ENCODE measurements at places on chromosomes 16 and 17.

DNA sequence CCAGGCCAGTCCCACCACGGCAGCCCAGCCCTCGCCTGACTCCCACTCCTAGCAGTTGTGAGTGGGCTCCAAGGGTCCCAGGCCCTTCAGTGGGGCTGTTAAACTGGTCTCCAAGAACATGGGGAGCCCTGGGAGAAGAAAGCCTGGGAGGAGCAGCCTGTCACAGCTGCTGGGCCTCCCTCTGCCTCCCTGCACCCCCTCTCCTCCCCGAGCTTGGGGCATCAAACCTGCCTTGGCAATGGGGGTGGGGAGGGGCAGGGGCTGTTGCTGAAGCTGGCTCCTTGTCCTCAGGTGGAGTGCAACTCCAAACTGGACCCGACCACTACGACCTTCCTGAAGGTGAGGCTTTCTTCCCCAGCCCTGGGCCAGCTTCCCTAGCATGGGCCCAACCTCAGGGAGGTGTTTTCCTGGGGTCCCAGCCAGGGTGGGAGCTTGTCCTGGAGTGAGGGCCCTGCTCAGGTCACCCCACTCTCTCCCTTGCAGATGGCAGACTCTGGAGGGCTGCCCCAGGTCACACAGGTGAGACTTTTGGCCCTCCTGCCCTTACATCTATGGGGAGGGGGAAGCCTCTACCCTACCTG is 6.6 kb upstream of the SETD6 start:
- DNase-seq = no peak

DNA sequence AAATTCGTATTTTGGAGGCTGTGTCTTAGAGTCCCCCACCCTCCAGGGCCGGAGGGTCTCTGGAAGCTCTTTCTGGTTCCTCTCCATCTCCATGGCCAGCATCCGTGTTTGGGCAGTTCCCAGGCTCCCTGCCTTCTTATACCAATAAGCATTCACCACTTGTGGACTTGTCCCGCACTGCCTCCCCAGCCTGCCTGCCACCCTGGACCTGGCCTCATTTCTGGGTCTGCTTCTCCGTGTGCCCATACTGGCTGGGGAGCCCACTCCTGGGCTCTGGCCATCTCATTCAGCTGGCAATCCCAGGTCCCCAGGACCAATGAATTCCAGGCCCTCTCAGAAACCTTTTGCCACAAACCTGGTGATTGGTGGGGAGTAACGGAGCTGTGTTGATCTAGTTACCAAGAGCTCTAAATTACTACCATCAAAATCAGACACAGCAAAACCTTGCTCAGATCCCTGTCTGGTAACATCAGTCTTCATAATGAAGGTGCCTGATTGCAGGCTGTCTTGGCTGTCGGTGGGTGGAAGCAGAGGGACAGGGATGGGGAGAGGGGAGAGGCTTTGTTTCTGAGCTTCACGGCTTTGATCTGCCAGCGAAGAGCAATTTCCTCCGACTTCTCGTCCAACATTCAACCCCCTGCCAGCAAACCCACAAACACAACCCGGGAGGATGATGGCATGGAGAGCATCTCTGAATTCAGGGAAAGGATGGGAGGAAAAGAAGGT is 27.7 kb upstream of the CRHR1 start:
- DNase-seq = no peak

GRCh38 chr17:7748076-7748775 is 30.7 kb downstream of the DNAH2 start:
- no peak for DNase-seq

- no peak for DNase-seq
Observed at GRCh38 chr16:75761108-75761507, 34.8 kb upstream of the CPHXL start.

DNA sequence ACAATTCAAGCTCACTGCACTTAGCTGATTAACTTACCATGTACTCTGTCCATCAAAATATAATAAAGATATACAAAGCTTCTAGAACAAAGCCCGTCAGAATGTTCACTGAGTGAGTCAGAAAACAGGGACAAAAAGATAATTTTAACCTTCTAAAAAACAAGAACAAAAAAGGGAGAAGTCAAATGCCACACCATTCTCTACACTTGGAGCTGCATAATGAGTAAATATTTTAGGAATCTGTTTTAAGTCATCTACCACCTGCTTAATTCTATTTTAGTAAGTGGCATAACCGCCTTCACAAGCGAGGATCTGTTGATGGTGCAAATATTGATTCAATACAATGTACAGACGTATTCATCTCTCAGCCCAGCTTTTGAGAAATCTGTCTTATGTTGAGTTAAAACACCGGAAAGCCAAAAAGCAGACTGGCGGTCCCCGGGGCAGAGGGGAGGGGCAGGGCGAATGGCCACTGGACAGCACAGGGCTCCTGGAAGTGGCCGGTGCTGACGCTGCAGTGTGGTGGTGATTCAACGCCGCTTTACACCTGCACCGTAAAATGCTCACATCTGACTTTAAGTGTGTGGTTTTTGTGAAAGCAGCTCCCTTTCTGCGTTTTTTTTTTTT is 20.1 kb downstream of the RAB40B start:
- DNase-seq = no peak

- DNase-seq = no peak
Observed at GRCh38 chr17:67491009-67491680, 114.1 kb downstream of the PITPNC1 start.

DNA sequence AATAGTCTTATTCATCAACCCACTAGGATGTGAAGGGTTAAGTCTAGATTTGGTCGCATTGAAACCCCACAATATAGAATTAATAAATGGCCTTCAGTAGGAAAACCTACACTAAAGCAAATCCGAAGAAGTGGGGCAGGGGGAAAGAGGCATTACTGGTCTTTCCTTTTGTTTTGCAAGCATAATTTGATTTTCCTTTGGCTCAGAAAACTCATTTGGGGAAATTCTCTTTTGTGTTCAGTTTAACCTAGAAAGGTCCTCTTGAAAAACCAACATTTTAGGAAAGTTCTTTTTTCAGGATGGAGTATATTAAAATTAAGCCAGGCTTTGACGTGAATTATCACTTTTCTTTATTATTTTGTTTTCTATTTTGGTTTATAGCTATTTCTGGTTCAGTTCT is 31.7 kb downstream of the ERCC4 start:
- DNase-seq = no peak

GRCh38 chr17:7880076-7880868 is 8.3 kb upstream of the CHD3 start:
- DNase-seq = no peak

DNA sequence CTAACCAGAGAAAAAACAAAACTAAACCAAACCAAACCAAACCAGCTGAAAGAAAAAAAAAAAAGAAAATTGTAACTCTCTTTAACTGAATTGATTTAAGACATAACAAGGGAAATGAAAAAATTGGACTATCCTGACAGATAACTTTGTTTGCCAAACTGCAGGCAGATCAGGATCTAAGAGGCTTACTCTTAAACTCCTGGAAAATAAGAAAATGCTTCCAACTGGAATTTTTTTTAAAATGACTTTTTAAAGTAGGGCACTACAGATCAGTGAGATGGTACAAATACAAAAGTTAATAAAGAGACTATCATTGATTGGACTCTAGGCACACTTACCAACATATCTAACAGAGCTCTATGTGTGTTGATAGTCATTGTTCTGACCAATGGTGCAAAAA is 125.5 kb upstream of the KCNJ16 start:
- no peak for DNase-seq

- no peak for DNase-seq
Observed at GRCh38 chr16:4060823-4061222, 55.4 kb downstream of the ADCY9 start.

- DNase-seq = no peak
Observed at GRCh38 chr17:40471846-40472732, 28.8 kb downstream of the IGFBP4 start.

- DNase-seq = peak; percentile 12
Observed at GRCh38 chr17:60169921-60170817, 20.4 kb downstream of the CA4 start.

DNA sequence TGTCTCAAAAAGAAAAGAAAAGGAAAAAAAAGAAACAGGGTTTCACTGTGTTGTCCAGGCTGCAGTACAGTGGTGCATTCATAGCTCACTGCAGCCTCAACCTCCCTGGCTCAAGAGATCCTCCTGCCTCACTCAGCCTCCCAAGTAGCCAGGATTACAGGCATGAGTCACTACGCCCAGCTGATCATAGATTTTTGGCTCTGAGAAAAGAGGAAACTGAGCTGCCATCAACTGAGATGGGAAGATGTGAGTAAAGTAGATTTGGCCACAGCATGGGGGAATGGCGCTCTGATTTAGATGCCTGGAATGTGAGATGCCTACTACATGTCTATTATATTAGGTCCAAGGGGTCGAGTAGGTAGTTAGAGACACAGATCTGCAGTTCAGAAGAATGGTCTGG is 5.9 kb upstream of the NAGS start:
- DNase-seq = no peak

- no peak for DNase-seq
Observed at GRCh38 chr16:86651823-86652222, 73.5 kb downstream of the FOXL1 start.

GRCh38 chr16:83942815-83943515 is 10.1 kb upstream of the OSGIN1 start:
- no peak for DNase-seq

GRCh38 chr17:1779571-1780131 is 17.8 kb downstream of the SERPINF1 start:
- DNase-seq = no peak

GRCh38 chr16:8798535-8799157 is 1.0 kb downstream of the PMM2 start:
- no peak for DNase-seq

GRCh38 chr16:50610331-50611262 is 62.4 kb downstream of the NKD1 start:
- no peak for DNase-seq

DNA sequence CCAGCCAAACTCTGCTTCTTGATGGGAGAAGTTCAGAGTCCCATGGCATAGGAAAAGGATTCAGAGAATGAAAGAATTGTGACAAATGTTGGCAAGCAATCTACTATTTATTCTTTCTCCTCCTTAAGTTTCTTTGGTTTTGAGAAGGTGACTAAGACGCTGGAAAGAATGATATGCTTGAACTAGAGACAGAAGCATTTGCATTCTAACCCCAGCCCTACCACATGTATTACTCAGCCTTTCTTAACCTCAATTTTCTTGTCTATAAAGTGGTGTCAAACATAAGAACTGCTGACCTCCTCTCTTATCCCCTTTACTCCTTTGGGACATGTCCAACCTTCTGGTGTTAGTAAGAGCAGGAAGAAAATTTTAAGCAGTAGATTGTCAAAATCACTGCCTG is 124.7 kb downstream of the HS3ST2 start:
- DNase-seq = no peak

- no peak for DNase-seq
Observed at GRCh38 chr16:53266156-53266555, 168.1 kb upstream of the RBL2 start.

DNA sequence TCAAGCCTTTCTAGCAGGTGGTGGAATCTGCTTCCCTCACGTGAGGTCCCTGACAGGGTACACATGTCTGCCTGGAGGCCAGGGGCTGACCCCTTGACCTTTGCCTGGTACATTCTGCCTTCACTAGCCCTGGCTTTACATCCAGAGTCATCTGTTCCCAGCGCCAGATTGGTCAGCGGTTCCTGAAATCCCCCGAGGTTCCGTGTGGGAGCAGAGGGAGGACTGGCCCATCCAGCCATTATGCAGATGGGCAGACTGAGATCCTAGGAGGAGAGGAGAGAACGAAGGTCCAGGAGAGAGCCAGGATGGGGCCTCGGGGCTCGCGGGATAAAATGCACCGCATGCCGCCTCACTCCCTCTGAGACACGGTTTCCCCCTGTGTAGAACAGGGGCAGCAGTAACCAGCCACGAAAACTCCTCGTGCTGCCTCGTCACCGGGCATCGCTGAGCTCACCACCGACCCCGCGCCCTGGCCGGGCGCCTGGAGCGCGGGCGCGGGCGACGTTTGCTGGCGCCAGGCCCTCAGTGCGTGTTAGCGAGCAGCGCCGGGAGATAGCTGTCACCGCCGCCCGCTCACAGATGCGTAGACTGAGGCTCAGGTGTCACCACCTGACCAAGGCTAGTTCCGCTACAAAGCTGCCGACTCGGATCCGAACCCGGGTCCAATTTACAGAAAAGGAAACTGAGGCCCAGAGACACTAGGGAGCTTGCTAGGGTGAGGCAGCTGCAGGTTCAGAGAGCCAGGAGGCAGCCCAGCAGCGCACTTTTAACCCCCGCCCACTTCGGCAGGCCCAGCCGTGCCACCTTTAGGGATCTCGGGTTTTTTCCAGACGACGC is 811 bp upstream of the MAP2K3 start:
- DNase-seq = no peak

- no peak for DNase-seq
Observed at GRCh38 chr16:75317532-75317931, 66.1 kb upstream of the BCAR1 start.

DNA sequence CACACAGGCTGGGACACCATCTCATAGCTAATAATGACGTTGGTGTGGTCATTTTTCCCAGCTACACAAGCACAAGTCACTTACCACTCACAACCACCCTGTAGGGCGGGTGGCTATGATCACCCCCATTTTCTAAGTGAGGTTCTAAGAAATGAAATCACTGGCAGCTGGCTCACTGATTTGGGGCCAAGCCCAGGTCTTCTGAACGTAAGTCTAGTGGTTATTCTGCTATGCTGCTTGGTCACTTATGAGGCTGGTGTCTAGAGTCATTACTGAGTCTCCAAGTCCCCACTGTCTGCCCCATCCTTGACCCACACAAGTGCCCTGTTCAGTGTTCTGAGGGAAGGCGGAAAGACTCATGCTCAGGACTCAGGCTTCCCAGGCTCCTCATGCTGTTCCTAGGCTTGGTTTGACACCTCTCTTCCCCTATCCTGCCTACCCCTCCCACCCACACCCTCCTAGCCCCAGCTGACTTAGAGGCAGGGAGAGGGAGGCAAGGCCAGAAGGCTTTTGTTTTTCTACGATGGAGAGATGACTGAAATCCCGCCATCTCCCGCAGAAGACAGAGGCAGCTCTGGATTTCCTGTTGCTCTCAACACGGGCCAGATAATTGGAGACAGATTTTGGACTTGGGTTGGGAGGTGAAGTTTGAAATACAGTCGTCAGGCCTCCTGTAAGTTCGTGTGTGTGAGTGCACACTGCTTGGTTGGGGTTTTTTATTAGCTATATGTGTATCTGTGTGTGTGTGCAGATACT is 32.2 kb downstream of the FZD2 start:
- no peak for DNase-seq

GRCh38 chr16:89371968-89372634 is 118.3 kb downstream of the ANKRD11 start:
- DNase-seq = no peak

All from bone marrow (tissue), 2 donors.